ENCODE measurements at places on chromosomes 7 and 10.

DNA sequence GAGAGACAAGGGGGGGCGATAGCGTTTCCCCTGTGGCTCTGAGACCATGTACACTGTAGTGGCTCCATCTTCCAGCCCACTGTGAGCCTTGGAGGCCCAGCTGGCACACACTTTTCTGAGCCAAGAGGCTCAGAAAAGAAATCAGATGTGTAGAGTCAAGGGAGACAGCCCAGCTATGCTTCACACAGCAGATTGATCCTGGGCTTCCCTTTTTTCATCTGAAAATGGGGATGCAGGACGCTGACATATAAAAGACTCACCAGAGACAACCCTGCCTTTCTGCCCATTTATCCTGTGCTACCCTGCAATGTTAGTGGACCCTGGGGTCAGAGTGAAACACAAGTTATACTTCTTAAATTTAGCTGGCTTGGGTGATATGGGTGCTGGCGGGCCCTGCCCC, 14.3 kb downstream of the TMEM273 start:
- no peak for DNase-seq

- DNase-seq, result no peak
Measured at GRCh38 chr10:54587971-54588370, 213.1 kb downstream of the PCDH15 start.

DNA sequence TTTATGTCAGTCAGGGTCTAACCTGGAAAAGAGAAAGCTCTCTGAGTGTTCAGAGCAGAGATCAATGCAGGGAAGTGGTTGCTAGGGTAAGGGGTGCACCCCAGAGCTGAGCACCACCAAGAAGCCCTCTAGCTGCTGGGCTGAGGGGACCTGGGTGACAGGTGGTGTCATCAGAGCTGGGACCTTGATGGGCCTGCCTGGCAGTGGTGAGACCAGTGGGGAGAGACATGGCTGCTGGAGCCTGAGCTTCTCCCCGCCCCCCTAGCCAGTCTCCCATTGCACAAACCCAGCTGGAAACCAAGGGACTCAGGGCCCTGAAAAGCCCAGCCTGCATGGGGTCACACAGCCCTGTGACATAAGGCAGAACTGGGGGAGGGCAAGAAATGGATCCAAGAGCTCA, 49.1 kb upstream of the OSBPL3 start:
- DNase-seq, result no peak

GRCh38 chr7:24019841-24020240, 264.1 kb upstream of the NPY start:
- no peak for DNase-seq

- DNase-seq, result no peak
Measured at GRCh38 chr10:100436255-100436654, 26.6 kb upstream of the WNT8B start.

DNA sequence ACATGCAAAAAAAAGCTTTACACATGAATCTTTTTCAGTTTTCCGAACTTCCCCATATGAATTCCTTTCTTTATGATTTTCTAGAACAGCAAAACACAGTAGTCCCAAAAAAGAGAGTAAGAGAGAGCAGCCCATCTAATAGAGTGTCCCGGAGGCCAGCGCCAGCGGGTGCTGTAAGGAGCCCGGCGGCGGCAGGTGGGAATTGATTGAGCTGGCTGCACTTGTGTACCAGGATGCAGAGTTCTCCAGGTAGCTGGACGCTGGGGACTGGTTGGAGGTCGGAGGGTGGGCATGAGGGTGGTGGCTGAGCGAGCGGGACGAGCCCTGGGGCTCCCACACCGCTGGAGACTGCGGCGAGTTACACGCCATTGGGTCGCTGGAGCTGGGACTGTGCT, 4.0 kb downstream of the DLX5 start:
- no peak for DNase-seq
